ENCODE measurements at places on chromosomes 13 and 19. TPM values are rescaled to one million over a fixed set of nuclear protein-coding genes. Genes with fewer than 3 reads are reported as not detected.

PDX1 gene
- not detected for total RNA-seq

LILRB2 gene
- 12.1 TPM for total RNA-seq

ABCA7 gene
- total RNA-seq = 185 TPM

DMKN gene
- 64.9 TPM for total RNA-seq

AMH gene
- total RNA-seq = 1.1 TPM

ZNF724 gene
- total RNA-seq = 1.1 TPM

ACER1 gene
- not detected for total RNA-seq

ZNF235 gene
- 16.8 TPM for total RNA-seq

KLK12 gene
- total RNA-seq = not detected

ANKLE1 gene
- 13.6 TPM for total RNA-seq

FCER2 gene
- not detected for total RNA-seq

C19orf85 gene
- total RNA-seq = not detected

DOCK6 gene
- 154 TPM for total RNA-seq
